ENCODE measurements at places on chromosomes 12 and 14. TPM values are rescaled to one million over a fixed set of nuclear protein-coding genes. Genes with fewer than 3 reads are reported as not detected.

Gene ALG10
- total RNA-seq: 8.4 TPM

Gene KRT2
- not detected for total RNA-seq

Gene PLBD2
- 14.3 TPM for total RNA-seq

Gene CMA1
- not detected for total RNA-seq

GRCh38 chr14:23694949-23695663 is 58.9 kb downstream of the DHRS2 start:
- H3K4me1 ChIP-seq: peaks cover 59% of the 10 kb centered on the region
- no peaks in the 10 kb centered on the region for H3K36me3 ChIP-seq
- peak; percentile 22 for DNase-seq
- H3K27ac ChIP-seq: peak overlapping the region; percentile 83

- peak overlapping the region; percentile 61 for H3K4me3 ChIP-seq
- H3K27me3 ChIP-seq: peaks cover 52% of the 10 kb centered on the region
- no peaks in the 10 kb centered on the region for H3K4me1 ChIP-seq
- no peaks in the 10 kb centered on the region for H3K36me3 ChIP-seq
These were observed 441 bp downstream of the PDE3A start for GRCh38 chr12:20368651-20369304.

GRCh38 chr12:27343255-27344000 is 10.8 kb downstream of the BMAL2 start:
- no peak overlapping the region for H3K4me3 ChIP-seq
- no peak for DNase-seq
- no peak overlapping the region for H3K27ac ChIP-seq
- H3K27me3 ChIP-seq: no peaks in the 10 kb centered on the region

DNA sequence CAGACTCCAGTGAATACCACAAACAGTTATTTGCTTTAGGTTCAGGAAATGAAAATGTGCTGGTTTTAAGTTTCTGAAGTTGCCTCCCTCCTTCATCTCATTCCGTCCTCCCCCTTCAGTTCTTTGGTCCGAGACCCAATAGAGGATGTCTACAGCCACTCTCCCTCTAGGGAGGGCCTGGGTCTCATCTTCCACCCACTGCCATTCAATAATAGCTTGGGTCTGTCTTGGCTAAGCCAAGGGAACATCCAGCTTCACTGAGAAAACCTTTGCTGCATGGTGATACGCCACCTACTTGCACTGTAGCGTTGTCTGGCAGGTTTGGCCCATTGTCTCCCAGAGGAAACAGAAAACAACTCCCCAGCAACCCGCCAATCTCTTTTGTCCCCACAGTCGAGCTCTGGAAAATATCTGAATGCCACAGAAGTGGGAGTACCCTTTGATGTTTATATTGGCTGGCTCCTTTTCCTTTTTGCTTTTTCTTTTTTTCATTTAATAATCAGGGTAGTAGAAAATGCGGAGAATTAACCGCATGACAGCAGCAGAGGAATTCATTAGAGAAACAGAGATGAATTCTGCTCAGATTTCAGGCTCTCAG is 380.1 kb downstream of the RAD51B start:
- H3K4me1 ChIP-seq: peaks cover 8% of the 10 kb centered on the region
- no peak overlapping the region for H3K4me3 ChIP-seq
- no peaks in the 10 kb centered on the region for H3K36me3 ChIP-seq
- H3K27ac ChIP-seq: no peak overlapping the region
- H3K27me3 ChIP-seq: no peaks in the 10 kb centered on the region

- H3K4me3 ChIP-seq: no peak overlapping the region
- peaks cover 3% of the 10 kb centered on the region for H3K27me3 ChIP-seq
- DNase-seq: no peak
- no peak overlapping the region for H3K27ac ChIP-seq
- H3K4me1 ChIP-seq: no peaks in the 10 kb centered on the region
These were observed 50.3 kb downstream of the NOC4L start for GRCh38 chr12:132194556-132194955.

GRCh38 chr12:52320784-52321400 is at the start of gene KRT83:
TSS of gene KRT83 (minus strand) at chr12:52321398. CDS start at chr12:52321335, 63 bp downstream.
- no peak within 1 kb of the TSS for H3K27ac ChIP-seq
- no peak within 1 kb of the TSS for H3K4me3 ChIP-seq
- no peaks in the 10 kb centered on the region for H3K36me3 ChIP-seq
- DNase-seq: no peak

DNA sequence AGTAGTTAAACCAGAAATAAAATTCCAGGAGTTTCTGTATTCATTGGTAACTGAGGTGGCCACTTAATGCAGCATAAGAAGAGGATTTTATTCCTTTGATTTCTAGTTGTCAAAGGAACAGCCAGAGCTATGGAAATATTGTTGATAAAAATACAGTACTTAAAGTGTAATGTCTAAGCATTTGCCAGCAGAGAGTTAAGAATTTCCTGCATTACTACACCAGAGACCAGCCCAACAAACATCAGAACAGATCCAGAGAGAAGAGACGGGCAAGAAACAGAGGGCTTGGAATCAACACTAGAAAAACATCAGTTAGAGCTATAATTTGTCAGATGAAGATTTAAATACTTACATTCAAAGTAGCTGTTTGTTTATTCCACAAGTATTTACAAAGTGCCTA is 77.9 kb downstream of the ST8SIA1 start:
- H3K4me1 ChIP-seq: peaks cover 37% of the 10 kb centered on the region
- no peaks in the 10 kb centered on the region for H3K36me3 ChIP-seq
- no peaks in the 10 kb centered on the region for H3K27me3 ChIP-seq
- peak; percentile 34 for DNase-seq
- H3K4me3 ChIP-seq: no peak overlapping the region
